HEK293T (cell line): ENCODE measurements at places on chromosomes 2 and 18.
A peak's percentile ranks its signal among the peaks of the same experiment; 100 is the strongest.

DNA sequence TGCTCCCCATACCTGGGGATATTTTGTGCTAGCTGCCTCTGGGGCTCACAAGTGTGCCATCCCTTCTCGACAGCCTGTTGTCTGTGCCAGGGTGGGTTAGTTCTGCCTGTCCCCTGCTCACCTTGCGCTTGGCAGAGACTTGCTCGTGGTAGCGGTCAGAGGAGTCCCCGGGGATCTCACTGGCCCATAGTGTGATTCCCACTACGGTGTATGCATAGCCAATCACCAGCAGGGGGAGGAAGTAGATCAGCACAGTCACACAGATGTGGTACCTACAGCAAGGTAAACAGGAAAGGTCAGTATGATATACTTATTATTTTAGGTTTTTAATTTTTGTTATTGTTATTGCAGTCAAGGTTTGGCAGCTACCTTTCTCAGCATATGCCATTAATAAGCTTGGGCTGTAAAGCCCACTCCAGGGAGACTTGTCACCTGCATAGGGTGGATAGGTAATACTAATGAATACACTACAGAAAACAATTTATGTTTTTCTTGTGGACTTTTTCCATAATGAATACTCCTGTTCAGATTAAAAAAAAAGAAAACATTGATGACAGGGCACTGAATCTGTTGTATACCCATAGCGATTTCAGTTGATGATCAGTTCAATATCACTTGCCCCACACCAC, 95.2 kb downstream of the POLE4 start:
- DNase-seq: peak; percentile 70

DNA sequence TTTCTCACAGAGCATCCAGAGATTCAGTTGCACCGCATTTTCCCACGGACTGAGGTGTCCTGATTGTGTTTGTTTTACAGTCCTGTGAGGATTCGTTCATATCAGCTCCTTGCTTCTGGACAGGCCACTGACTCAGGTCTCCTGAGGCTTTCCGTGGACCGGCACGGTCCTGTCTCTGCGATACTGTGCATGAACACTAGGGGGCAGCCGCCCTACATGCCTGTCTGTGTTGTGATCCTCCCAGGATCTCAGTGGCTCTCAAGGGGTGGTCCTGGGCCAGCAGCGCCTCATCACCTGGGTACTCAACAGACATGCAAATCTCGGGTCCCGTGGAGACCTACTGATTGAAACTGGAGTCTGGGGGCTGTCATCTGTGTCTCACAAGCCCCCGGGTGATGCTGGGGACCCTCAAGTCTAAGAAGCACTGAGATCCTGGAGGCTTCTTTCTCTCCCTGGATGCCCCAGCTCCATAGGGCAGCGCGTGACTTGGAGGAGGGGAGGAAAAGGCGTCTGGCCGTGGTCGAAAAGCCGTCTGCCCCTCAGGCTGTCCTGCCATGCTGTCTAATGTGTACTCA, 28.9 kb downstream of the IL1R2 start:
- DNase-seq: peak; percentile 84

DNA sequence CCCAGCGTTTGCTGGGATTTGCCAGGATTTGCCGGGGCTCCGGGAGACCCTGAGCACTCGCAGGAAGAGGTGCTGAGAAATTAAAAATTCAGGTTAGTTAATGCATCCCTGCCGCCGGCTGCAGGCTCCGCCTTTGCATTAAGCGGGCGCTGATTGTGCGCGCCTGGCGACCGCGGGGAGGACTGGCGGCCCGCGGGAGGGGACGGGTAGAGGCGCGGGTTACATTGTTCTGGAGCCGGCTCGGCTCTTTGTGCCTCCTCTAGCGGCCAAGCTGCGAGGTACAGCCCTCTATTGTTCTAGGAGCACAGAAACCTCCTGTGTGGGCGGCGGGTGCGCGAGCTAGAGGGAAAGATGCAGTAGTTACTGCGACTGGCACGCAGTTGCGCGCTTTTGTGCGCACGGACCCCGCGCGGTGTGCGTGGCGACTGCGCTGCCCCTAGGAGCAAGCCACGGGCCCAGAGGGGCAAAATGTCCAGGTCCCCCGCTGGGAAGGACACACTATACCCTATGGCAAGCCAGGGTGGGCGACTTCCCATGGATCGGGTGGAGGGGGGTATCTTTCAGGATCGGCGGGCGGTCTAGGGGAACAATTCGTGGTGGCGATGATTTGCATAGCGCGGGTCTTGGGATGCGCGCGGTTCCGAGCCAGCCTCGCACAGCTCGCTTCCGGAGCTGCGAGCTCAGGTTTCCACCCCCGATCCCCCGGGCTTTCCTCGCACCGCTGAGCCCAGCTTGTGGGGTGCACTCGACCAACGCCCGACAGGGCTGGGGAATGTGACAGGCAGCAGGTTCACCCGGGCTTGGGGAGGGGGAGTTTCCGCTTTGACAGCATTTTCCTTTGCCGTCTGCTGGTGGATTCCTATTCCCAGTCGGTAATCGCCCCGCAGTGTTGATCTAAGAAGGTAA, 2.8 kb downstream of the ONECUT2 start:
- DNase-seq: peak; percentile 65

- no peak for DNase-seq
These were observed 85.4 kb upstream of the EML6 start for GRCh38 chr2:54638103-54638502.

- no peak for DNase-seq
These were observed 297.2 kb upstream of the FIGN start for GRCh38 chr2:164032995-164033394.

GRCh38 chr2:139438478-139438877, 658.3 kb upstream of the NXPH2 start:
- DNase-seq: no peak

DNA sequence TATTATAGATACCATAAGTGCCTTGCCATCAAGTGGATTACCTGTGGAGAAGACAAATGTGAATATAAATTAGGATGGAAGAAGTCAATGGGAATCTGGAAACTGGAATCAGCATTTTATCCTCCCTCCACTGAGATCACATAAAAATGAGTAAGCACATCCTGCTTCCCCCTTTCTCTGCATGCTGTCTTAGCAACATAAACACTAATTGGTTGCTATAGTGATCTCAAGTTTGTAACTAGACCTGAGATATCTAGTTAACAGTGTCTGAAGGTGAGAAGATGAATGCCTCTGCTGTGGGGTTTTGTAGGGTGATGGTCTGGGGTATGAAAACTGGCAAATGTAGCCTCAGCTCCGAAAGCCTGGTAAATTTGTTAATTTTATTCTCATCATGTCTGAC, 1357.5 kb upstream of the CELF4 start:
- DNase-seq: no peak

- no peak for DNase-seq
These were observed 362.0 kb downstream of the SOX11 start for GRCh38 chr2:6054161-6054671.

GRCh38 chr2:84741182-84741822, 139.6 kb downstream of the TRABD2A start:
- DNase-seq: peak; percentile 35

- peak; percentile 34 for DNase-seq
These were observed 48.4 kb downstream of the LRRTM1 start for GRCh38 chr2:80255918-80256781.

DNA sequence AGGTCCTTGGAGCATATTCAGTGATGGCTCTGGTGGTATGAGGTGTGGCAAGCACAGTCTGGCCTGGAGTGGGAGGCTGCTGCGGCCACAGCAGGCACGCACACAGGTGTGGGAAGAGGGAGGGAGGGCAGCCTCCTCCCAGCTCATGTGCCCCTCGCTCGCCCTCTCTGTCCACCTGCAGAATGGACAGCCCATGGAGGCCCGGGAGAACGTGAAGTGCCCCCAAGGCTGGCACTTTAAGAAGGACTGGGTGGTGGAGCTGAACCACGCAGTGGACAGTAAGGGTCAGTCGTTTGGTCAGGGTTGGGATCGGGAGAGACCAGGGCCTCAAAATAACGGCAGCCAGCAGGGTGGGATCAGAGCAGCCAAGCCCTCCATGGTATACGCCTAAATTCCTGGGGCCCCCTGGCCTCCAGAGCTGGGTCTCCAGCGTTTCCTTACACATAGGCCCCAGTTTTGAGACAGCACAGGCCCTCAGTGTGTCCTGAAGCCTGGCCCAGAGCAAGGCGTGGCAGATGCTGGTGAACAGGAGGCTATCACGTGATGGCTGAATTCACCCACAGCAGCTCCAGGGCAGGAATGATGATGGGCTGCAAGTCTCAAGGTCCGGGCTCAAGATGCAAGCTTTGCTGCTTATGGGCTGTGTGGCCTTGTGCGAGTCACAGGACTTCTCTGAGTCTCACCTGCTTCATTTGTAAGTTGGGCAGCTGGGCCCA, 47.9 kb downstream of the FER1L5 start:
- DNase-seq: no peak

GRCh38 chr2:135473567-135473966, 57.5 kb downstream of the ZRANB3 start:
- DNase-seq: peak; percentile 16

- no peak for DNase-seq
These were observed 108.4 kb downstream of the CAMKMT start for GRCh38 chr2:44470151-44470550.

- DNase-seq: no peak
These were observed 37.6 kb downstream of the CCBE1 start for GRCh38 chr18:59659508-59660170.

GRCh38 chr2:189933041-189933440, 129.5 kb downstream of the MSTN start:
- no peak for DNase-seq

GRCh38 chr2:164620873-164621763, at the start of gene GRB14:
Gene GRB14, minus strand, starts transcription at chr2:164621482. Its CDS starts 173 bp downstream, at chr2:164621309.
- DNase-seq: peak; percentile 70

DNA sequence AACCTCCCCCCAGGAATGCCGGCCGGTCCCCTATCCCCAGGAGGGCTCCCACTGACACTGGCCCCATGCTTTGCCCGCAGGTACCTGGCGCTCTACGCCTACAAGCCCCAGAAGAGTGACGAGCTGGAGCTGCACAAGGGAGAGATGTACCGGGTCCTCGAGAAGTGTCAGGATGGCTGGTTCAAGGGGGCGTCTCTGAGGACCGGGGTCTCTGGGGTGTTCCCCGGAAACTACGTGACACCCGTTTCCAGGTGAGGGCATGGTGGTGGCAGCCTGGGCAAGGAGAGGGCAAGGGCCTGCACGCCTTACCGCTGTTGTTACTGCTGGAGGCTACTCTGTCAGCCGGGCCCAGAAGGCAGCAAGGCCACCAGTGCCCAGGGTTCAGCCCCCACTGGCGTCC, 181.3 kb downstream of the SEPTIN10 start:
- DNase-seq: no peak

- DNase-seq: no peak
These were observed 74.5 kb downstream of the MRPS9 start for GRCh38 chr2:105112345-105112744.

GRCh38 chr2:207317378-207317984, 151.7 kb upstream of the KLF7 start:
- DNase-seq: no peak

DNA sequence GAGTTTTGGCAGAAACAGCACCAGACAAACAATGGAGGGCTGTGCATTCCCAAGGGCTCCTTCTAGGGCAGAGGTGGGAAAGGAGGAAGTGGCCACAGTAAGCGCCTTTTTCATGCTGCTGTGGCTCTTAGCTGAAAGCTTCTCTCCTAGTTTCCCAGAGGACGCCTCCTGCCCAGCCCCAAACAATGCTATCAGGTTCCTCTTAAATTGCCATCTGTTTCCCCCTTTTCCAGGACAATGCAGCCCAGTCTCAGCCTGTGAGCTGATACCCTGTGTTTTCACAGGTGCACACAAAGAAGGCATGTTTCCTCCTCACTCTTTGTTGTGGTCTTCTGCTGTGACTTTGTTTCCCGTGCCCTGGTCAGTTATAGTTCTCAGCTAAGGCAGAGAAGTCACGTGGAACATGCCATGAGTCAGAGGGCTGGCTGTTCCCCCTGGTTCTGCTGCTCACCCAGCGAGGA, 5.4 kb upstream of the FAM124B start:
- DNase-seq: no peak

DNA sequence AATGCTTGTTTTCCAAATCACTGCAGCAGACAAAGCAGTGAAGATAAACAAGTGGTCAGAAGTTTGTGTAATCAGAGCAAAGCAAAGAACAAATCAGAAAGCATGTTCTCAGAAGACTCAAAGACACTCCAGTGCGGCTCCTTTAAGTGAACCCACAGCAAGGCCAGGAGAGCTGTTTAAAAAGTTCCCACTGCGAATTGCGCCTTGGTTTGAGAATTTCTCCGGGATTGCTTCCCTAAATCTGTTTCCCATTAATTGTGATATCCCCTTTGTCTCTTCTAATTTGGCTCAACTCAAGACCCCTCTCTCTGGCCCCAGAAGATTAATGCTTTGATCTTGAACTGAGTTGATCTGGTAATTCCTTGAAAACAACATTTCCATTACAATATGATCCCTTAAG, 122.4 kb upstream of the BCL2L11 start:
- no peak for DNase-seq

DNA sequence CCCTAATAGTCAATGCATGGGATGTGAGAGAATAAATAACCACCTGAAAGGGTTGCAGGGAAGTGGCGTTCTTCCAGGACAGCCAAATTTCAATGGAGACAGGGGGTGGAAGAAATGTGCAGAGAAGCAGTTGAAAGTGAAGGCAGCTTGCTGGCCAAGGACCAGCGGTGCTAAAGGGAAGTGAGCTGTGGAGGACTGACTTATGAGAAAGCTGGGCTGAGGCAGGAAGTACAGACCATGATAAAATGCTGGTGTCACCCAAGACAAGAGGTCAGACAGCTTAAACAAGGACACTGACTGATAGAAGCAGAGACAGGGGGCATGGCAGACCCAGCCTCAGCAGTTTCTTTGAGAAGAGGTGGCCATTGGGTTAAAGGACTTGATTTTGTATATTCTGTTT, 106.7 kb downstream of the DTNB start:
- no peak for DNase-seq

GRCh38 chr2:135694711-135695110, 46.9 kb upstream of the UBXN4 start:
- DNase-seq: no peak

- no peak for DNase-seq
These were observed 154.9 kb downstream of the CSRNP3 start for GRCh38 chr2:165624470-165624800.

DNA sequence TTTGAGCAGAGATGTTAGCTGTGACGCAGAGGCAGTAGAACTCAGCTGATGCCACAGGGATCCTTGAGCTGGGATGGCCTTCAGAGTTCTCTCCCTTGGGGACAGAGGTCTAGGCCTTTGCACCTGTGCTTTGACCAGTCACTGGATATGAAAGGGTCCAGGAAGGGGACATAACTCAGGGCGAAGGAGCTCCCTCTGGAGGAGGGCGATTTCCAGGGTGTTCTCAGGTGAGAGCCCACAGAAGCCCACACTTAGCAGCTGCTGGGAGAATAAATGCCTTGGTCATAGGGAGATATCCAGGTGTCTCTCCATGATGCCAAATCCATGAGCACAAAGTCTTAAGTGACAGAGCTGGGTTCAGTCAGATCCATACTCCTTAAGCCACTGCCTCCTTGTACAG, 369.2 kb downstream of the NYAP2 start:
- DNase-seq: no peak

GRCh38 chr2:73088703-73089102, 17.2 kb upstream of the SFXN5 start:
- DNase-seq: no peak

GRCh38 chr2:79622508-79622907, 109.7 kb downstream of the CTNNA2 start:
- no peak for DNase-seq

GRCh38 chr2:66334237-66335029, 100.5 kb upstream of the MEIS1 start:
- no peak for DNase-seq
